ENCODE measurements at places on chromosomes 12 and 14.

- peak; percentile 53 for DNase-seq
These were observed 21.7 kb downstream of the GNS start for GRCh38 chr12:64737539-64737938.

- no peak for DNase-seq
These were observed 198.0 kb downstream of the CACNA1C start for GRCh38 chr12:2250797-2251196.

DNA sequence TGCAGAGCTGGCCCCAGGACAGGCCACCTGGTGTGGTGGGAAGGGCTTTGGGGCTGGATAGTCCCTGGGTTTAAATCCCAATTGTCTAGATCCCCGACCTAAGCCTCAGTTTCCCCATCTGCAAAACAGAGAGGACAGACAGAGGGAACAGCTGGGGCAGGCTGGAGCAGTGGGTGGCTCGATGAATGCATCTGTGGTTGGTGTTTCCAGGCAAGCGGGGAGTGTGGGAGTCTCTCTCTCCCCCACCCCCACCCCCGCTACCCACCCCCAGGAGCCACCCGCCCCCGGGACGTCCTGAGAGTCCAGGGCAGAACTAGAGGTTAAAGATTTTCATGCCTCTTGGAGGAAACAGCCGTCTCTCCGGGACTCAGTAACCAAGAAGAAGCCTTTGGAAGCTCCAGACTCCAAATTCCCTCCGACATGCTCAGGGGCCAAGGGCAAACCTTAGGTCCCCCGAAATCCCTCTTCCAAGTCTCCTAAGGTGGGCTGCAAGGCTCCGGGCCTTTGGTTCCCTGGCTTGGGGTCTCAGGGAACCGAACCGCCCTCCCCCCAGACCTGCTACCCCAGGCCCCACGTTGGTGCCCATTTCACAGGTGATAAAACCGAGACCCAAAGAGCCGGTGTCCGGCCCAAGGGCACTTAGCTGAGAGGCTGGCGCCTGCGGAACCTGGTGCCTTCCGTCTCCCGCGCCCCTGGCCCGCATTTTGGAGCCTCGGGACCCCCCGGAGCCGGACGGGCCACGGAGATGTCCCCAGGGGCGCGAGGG is 474 bp downstream of the TRPV4 start:
- DNase-seq, result no peak

GRCh38 chr12:24955389-24955788 is 6.5 kb upstream of the BCAT1 start:
- DNase-seq, result no peak

GRCh38 chr12:106145539-106146447 is 7.0 kb upstream of the NUAK1 start:
- no peak for DNase-seq

- no peak for DNase-seq
These were observed 1.7 kb downstream of the VSIG10 start for GRCh38 chr12:118102070-118102469.

- no peak for DNase-seq
These were observed 19.1 kb downstream of the BBS10 start for GRCh38 chr12:76329159-76329558.

DNA sequence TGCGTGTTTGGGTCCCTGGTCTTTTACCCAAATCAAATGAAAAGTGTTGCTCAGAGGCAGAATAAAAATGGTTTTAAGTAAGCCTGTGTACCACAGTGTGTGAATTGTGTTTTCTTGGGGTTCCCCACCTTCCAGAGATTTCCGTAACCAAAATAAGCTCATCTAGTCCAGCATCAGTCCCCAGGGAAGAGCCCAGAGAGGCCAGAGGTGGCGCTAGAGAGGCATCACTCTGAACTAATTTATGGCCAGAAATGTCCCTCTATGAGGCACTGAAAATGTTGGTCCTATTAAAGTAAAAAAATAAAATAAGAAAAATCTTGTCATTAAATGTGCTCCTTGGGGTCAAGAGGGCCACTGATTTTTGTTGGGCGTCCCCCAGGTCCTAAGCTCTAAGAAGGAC is 24.9 kb upstream of the PRKAB1 start:
- no peak for DNase-seq

DNA sequence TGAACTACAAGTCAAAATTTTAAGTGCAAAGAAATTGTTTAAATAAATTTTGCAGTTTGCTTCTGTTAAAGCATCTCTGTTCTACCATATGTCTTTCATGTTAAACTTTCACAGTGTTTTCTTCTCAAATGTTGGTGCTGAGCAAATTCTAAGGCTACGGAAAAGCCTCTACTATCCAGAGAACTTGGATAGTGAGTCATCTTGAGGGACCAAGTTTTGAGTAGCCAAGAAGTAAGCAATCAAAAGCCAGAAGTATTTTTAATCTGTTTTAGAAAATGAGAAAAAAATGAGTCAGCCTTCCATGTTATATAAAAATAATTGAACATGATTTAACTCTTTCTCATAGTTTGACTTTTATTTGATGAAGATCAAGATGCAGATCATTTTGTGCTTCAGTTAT is 3.3 kb downstream of the BRMS1L start:
- no peak for DNase-seq

GRCh38 chr12:13251521-13251920 is 55.0 kb downstream of the EMP1 start:
- no peak for DNase-seq

DNA sequence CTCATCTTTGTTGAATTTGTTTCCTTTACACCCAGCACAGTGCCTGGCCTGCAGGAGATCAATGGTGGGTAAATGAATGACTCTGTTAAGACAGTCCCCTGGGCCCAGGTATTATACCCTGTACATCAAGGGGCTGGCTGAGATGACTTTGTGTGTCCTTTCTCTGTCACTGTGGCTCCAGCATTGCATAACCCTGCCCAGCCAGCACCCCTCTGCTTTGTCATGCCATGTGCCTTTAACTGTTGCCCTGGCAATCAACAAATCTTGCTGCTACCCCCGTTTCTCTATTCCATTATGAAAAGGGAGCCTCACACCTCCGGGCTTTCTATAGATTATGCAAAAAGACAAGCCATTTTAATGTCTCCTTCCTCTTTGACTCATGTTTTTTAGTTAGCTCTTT is 7.6 kb upstream of the FLVCR2 start:
- no peak for DNase-seq

- DNase-seq, result no peak
These were observed 20.8 kb downstream of the MLXIP start for GRCh38 chr12:122099280-122099749.

DNA sequence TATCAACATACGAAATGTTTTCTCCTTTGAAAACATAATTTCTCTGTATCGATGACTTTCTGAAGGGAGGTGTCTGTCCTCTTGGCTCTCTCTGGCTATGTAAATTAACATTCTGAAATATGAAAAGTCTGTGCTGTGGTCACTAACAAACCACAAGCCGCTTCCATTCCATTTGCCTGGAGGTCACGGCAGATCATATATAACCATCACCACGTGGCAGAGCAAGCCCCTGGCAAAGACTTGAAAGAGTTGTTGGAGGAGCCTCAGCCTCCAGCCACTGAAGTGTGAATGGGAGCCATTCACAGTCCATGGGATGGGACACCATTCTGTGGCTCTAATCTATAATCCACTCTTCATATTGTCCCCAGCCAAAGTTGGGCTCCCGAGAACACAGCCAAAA is 39.6 kb downstream of the CDKL1 start:
- DNase-seq, result no peak
